Skin of body (tissue), 3 donors: ENCODE measurements at places on chromosomes 2 and 18. TPM values are rescaled to one million over a fixed set of nuclear protein-coding genes. Genes with fewer than 3 reads are reported as not detected.

TWIST2 gene
- total RNA-seq = 60.3 TPM

TMEM247 gene
- not detected for total RNA-seq

PSMA8 gene
- not detected for total RNA-seq

DUSP19 gene
- 4.4 TPM for total RNA-seq
